CMK (cell line): ENCODE measurements at places on chromosomes 4 and X.

GRCh38 chr4:124066595-124066994 lies 645.9 kb downstream of the ANKRD50 start:
- no peak for DNase-seq

GRCh38 chr4:100789991-100790390 lies 272.2 kb upstream of the EMCN start:
- no peak for DNase-seq

DNA sequence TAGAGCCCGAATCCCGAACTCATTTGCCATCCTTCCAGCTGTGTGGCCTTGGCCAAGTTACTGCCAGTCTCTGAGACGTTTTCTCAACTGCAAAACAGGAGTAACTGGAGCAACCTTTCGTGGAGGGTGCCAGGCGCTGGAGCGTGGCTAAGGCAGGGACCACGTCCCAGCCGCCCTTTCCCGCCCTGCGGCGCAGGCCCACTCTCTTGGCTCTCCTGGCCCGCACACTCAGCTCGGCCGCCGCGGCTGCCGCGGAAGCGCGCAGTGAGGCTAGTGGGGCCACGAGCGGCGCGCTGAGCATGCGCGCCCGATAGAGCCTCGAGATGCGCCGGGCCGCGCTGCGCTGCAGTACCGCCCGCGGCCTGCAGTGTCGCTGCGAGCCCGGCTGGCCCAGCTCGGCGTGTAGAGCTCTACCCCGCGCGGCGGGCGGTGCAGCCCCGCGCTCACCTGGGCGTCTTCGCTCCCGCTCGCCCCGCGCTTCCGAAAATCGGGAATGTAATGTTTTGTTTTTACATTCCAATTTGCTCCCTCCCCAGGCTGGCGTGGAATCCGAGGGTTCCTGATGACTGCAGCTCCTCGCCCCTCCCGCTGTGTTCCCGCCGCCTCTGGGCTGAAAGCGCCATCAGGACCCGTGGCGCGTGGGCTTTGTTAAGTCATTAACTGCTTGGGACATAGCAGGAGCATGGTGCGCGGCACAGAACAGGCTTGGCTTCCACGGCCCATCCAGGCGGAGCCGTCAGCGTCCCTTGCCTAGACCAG lies 4.0 kb upstream of the ZNF518B start:
- DNase-seq, result peak; percentile 53

DNA sequence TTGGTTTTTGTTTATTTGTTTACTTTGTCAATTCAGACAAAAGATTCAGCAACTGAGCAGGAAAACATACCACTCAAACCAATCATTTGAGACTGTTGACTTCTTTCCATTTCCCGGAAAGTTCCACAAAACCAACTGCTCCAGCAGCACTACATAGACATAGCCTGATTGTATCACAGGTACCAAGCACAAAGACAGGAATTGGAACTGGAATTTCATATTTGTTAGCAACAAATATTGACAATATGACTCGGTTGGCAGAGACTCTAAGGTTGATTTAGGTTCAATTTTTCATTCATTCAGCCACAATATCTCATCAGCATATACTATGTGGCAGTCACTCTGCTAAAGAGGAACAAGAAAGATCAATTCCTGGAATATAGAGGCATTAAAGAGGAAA lies 364.0 kb downstream of the ZIC3 start:
- no peak for DNase-seq

DNA sequence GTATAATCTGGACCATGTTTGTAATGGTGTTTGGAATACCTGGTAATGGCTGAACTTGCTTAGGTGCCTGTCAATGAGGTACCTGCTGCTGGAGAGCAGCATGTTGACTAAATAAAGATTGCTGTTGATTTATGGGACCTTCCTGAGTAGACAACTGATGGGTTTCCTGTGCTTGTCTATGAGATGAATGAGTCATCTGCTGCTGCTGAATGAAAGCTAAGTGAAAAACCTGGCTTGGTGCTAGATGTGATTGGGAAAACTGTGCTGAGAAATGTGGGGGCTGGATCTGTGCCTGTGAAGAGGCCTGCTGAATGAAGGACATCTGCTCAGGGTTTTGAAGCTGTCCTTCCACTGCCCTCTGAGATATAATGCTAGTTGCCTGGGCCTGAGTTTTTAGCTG lies 69.6 kb downstream of the WNK3 start:
- no peak for DNase-seq

GRCh38 chrX:149610511-149610910 lies 15.4 kb upstream of the HSFX2 start:
- DNase-seq, result no peak

DNA sequence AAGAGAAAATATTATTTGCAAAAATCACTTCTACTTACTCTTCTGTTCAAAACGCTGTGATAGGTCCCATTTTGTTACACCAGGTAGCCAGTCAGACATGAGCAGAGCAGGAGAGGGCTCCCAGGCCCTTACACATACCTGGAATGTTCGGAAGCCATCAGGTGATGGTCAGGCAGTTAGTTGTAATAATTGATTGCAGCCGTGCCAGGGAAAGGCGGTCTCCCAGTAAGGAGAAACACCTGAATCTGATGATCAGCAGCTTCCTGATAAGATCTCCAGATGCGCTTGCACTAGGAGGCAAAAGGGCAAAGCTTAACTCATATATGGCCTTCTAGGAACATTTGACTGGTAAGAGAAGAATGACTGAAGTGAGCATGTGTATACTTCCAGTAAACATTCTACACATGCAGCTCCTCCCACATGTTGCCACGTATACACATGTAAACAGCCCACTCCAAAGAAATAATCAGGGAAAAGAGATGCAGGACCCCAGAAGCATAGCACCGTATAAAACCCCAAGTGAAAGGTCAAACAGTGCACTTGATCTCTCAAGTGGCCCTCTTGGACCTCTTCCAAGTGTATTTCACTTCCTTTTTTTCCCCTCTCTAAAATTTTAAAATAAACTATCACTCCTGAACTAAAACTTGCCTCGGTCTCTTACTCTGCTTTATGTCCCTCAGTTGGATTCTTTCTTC lies 1338.0 kb downstream of the FSTL5 start:
- no peak for DNase-seq

DNA sequence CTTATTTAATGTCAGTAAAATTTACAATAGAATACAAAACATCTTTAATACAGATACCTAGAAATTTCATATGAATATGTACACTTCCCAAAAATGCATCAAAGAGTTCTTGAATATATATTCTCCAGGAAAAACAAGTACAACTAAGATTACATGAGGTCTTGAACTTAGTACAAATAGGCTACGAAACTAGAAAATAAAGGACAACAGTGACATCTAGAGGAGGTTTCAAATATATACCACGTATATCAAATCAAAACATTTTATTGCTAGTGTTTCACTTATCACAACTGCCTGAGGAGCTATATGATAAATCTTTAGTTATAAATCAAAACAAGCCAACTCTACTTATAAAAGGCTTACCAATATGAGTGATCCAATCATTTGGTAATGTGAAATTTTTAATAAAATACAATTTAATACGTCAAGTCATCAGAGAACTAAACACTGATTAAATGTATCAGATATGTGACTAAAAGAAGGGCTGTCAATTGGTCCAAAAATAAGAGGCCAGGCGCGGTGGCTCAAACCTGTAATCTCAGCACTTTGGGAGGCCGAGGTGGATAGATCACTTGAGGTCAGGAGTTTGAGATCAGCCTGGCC lies 36.6 kb downstream of the ANAPC10 start:
- DNase-seq, result no peak

- no peak for DNase-seq
These were observed 17.0 kb downstream of the GASK1B start for GRCh38 chr4:158155656-158156356.

DNA sequence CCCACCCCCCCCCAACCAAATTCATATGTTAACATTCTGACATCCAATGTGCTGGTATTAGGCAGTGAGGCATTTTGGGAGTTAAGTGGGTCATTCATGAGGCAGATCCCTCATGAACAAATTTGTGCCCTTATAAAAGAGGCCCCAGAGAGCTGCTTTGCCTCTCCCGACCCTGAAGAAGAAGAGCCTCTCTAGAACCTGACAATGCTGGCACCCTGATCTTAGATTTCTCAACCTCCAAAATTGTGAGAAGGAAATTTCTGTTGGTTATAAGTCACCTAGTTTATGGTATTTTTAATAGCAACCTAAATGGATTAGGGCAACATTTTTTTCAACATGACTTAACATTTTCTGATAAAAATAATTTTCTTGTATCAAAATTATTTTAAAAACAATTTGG lies 296.3 kb downstream of the CFAP299 start:
- no peak for DNase-seq

- DNase-seq, result no peak
These were observed 122.4 kb upstream of the PDLIM3 start for GRCh38 chr4:185657699-185658098.

DNA sequence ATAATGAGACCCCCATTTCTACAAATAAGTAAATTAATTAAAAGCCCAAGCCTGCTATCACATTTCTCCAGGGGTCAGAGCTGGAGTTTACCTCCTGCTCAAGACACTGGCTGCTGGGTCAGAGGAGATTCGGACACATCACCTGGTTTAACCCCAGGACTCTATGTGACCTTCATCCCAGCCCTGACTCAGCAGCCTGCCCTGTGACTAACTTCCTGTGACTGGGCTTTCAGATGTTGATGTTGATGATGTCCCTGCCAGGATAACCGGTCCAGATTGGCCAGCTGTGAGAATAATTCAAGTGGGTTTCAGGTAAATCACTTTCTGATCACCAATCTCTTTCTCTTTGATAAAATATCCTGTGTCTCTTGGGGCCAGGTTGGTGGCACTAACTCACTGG lies 102.4 kb upstream of the MAML3 start:
- no peak for DNase-seq

GRCh38 chr4:102322736-102323135 lies 22.5 kb downstream of the SLC39A8 start:
- no peak for DNase-seq

DNA sequence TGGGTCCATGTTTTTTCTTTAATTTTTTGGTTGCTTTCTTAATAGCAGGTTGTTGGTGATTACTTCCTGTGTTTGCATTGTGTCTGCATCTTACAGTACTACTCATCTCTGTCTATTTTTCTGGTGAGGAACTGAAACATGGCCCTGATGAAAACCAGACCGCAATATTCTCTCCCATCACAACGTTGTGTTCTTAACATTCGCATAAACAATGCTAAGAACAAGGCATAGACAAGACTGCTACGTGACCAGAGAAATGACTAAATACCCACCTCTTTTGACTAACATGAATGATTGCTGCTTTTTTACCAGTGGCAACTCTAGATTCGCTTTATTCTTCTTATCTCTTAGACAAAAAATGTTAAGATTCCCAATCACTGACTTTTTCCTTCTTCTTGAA lies 179.1 kb downstream of the GC start:
- DNase-seq, result no peak

- DNase-seq, result no peak
These were observed 32.0 kb downstream of the LIMCH1 start for GRCh38 chr4:41569961-41570360.

GRCh38 chr4:158914218-158914617 lies 145.4 kb downstream of the FNIP2 start:
- DNase-seq, result no peak

DNA sequence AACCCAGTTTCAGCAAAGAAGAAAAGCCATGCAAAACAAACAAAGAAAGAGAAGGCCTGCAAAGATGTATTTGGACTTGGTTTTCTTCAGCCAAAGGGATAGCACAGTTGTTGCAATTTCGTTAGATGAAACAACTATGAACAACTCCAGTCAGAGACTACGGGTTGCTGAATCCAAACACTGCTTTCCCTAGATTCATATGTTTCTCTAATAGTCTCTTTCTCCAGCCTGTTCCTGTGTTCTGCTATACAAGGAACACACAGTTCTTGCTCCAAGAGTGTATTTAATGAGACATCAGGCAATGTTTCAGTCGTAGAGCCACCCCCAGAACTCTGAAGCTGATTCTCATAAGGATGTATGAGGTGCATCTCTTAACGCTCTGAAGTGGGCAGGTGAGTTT lies 162.5 kb upstream of the TBL1X start:
- DNase-seq, result no peak

- DNase-seq, result no peak
These were observed 57.0 kb upstream of the GBA3 start for GRCh38 chr4:22635692-22636091.

GRCh38 chr4:105472871-105473323 lies 965 bp downstream of the PPA2 start:
- DNase-seq, result no peak

DNA sequence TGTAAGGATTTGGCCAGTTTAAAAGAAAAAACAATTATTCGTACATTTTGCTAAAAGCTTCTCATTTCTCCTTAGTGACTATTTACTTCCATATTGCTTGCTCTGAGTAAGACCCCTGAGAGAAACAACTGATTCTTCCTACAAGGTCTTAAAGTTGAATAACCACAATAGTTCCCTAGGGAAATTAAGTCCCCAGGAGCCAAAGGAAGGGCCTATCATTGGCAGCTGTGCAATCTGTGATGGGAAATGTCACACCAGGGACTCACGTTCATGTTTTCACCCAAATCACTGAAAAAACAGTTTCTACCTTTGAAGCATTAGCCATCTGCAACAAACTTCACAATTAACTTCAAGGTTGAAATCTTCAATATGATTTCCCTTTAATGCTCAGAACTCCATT lies 66.7 kb downstream of the JADE1 start:
- DNase-seq, result no peak

GRCh38 chr4:147591106-147591505 lies 26.1 kb upstream of the TMEM184C start:
- DNase-seq, result no peak

DNA sequence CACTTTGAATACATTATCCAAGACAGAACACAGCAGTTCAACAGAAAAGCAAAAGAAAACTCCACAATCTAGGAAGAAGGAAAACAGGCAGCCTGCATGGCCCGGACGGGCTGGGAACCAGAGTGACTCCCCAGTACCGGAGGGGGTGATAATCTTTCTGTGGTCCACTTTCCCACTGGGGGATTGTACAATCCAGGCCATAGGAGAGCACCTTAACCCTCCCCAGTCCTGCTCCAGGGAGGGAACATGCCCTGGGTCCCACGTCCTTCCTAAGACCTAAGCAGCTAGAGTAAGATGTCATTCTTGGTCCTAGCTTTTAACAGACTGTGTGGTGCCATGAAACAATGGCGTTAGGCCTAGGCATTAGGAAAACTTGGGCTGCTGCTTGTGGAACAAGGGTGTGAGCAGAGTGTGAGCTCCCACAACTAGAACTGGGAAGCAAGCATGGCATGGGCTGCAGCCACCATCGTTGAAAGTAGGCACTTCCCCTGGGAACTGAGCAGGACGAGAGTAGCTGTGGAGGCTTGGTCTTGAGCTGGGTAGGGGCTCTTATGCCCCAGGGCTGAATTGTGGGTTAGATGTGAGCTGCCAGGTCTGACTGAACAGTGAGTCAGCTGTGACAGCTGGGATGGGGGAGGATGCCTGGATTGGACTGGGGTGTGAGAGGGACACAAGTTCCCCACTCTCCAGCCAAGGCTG lies 42.4 kb downstream of the NAT8L start:
- DNase-seq, result no peak

- DNase-seq, result no peak
These were observed 202.0 kb downstream of the DCLK2 start for GRCh38 chr4:150280081-150280895.

DNA sequence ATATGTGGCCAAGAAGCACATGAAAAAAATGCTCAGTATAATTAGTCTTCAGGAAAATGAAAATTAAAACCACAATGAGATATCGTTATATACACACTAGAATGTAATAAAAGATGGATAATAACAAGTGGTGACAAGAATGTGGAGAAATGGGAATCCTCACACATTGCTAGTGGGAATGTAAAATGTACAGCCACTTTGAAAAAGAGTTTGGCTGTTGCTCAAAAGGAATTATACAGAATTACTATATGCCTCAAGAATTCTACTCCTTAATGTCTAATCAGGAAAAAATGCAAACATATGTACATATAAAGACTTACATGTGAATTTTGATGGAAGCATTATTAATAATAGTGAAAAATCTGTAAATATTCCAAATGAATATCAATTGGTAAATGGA lies 102.2 kb downstream of the SPCS3 start:
- no peak for DNase-seq
